ENCODE measurements at places on chromosomes 16 and 17.

GRCh38 chr17:64496348-64496785, 487 bp downstream of the POLG2 start:
- no peak for DNase-seq

DNA sequence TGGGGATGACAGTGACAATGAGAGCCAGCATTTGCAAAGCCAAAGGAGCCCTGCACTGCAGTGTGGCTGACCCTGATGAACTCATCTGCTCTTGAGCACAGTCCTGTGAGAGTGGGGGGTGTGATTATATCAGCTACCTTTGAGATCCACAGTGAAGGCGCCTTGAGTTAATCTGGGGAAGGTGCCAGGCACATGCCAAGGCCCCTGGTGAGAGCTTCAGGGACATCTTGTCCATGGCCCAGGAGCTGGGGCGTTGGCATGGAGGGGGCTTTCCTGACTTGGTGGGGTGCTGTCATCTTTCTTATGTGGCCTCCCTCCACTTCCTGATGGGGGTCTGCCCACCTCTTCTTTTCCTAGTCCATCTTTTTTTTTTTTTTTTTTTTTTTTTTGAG, 86.5 kb downstream of the SNX29 start:
- no peak for DNase-seq

- DNase-seq, result no peak
Measured at GRCh38 chr16:23105309-23105708, 43.9 kb downstream of the USP31 start.

DNA sequence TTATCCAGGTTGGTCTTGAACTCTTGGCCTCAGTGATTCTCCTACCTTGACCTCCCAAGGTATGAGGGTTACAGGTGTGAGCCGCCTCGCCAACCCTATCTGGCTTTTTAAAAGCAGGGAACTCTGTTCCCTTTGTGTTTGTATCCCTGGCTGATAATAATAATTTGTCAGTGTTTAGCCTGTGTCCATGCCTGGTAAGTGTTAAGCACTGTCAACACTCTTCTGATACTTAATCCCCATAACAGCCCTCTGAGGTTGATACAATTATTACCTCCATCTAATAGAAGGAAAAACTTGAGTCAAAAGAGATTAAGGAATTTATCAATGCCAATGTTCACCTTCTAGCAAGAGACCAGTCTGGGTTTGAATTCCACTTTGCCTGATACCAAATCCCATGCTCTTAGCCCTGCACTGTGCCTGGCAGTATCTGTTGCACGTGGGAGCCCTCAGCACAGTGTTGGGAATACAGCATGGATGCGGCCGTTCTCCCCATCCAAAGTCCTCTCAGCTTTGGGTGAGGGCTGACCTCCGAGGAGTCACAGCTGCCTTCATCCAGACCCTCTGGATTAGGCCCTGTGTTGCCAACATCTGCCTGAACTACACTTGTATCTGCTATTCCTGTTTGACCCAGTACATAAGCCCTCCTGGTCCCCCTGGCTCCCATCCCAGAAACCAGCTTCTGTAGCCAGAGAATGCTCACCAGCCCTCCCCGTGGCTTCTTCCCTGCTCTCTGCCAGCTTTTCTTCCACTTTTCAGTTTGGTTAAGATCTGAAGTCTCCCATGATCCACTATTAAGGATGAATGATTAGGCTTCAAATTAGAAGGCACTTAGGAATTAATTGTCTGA, 335.6 kb upstream of the ASIC2 start:
- no peak for DNase-seq

- DNase-seq, result no peak
Measured at GRCh38 chr17:3800362-3801271, at the start of gene ITGAE. Gene ITGAE (minus strand): TSS chr17:3801188. CDS start chr17:3801144, 44 bp downstream.

DNA sequence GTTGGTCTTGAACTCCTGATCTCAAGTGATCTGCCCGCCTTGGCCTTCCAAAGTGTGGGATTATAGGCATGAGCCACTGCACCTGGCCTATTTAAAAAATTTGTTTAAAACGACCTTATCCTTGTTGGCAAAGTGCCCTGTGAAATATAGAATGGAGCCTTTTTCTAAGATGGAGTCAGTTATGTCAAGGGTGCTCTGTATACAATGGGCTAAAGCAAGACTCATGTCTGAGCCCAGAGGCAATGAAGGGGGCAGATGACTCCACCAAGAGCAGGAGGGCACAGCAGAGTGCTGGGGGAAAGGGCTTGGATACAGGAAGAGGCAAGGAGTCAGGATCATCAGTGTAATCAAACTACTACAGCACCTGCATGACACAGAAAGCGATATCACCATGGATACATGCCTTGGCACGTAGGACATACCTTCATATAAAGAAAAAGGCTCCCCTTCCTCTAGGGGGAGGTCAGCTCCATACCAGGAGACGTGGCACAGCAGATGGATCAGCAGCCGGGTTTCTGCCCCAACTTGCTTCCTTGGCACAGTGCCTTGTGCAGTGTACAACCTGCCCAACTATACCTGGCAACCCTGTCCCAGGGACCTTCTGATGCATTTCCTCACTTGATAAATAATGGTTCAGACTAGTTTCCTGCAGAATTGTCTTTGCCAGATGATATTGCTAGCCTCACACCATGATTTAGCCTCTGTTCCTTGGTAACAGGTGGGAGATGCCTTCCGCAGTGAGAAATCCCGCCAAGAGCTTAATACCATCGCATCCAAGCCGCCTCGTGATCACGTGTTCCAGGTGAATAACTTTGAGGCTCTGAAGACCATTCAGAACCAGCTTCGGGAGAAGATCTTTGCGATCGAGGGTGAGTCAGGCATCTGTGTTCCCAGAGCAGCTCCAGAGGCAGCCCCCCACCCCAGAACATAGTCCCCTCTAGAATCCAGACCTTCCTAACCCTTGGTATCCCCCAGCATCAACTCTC, 15.3 kb downstream of the ITGAM start:
- DNase-seq, result no peak

GRCh38 chr17:57485566-57485865, 229.2 kb downstream of the MSI2 start:
- DNase-seq, result no peak

DNA sequence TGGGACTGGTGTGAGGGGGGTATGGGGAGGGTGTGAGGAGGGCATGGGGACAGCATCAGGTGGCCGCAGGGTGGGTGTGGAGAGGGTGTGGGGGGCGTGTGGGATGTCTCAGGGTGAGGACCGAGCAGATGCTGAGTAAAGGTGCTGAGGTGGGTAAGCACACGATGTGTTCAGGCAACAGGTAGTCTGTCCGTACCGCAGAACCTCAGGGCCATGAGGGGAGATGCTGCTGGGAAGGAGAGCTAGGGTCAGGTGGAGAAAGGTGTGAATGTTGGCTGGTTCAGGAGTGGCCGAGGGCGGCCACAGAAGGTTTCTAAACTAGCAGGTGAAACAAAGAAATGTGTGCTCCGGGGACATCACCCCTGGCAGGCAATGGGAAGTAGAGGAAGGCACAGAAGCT, 80.0 kb upstream of the CDH5 start:
- DNase-seq, result no peak

- peak; percentile 29 for DNase-seq
Measured at GRCh38 chr16:88533932-88534637, 36.1 kb upstream of the ZC3H18 start.

DNA sequence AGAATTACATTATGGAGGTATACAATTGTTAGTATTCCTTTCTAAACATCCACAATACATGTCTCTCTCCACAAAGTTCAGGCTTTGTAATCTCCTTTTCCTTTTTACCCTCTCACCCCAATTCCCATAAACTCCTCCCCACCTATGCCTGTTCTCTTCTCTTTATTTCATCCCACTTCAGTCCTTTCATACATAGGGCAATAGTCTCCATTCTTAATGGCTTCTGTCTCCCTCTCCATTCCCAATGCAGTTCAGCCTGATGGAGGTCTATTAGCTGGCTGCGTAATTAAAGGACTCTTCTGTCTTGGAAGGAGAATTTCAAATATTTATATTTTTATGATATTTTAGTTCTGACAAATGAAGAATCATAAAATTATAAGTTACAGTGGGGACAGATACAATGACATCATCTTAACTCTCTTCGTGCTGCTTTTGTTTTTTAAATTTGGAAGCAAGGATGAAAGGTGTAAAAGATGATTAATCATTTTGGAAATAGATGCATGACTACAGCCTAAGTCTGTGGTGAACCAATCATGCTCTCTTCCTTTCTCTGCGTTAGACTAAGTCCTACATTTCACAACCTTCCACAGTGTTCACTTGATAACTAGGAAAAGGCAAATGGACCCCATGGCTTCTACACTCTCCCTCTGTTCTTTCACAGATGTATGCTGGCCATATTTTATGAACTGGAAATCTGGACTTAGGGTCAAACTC, 11.2 kb upstream of the FAM20A start:
- DNase-seq, result no peak

GRCh38 chr16:9463461-9463860, 372.0 kb downstream of the HAPSTR1 start:
- no peak for DNase-seq

DNA sequence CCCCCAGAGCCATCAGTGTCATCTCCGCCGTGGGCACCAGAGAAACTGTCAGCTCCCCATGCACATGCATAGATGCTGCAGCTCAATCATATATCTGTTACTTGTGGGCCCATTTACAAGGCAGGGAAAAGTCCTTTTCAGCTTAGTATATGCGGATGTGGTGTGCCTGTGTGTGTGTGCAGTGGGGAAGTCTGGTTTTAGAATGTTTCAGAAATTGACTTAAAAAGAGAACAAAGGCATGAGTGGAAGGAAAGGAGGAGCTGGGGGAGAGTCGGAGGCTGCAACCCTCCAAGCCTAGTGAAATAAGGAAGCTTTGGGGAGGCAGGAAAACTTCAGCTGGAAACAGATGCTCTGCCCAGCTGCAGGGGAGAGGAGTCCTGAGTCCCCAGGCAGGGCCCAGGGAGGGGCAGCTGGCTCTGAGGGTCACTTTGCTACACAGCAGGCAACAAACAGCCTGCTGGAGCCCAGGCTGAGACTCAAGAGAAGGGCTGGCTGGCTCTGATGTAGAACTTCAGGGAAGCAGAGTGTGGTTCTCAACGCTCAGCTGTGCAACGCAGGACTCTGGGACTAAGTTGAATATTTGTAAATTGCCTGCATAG, 11.1 kb upstream of the CD300LD start:
- DNase-seq, result no peak

DNA sequence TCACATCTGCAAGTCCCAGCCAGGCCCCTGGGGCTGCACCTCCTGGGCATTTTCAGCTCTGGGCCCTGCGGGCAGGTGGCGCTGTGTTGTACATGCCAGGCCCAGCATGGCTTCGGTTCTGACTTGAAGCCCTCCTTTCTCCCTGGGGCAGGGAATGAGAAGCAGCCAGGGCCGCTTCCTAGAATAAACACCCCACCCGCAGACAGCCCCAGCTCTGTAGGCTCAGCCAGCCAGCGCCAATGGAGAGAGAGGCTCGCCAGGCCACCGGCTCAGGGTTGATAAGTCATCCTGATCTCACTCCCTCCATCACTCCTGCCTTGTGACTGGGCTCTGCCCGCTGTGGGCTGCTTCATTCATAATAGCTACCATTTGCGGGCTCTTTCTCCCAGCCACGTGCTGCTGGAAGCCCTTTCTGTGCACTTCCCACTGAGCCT, 6.0 kb upstream of the GLIS2 start:
- DNase-seq, result no peak

- peak; percentile 39 for DNase-seq
Measured at GRCh38 chr17:17840751-17841591, 4.2 kb upstream of the SREBF1 start.

GRCh38 chr16:86662195-86662594, 83.8 kb downstream of the FOXL1 start:
- no peak for DNase-seq

- no peak for DNase-seq
Measured at GRCh38 chr16:68086336-68086841, 1.2 kb downstream of the NFATC3 start.

DNA sequence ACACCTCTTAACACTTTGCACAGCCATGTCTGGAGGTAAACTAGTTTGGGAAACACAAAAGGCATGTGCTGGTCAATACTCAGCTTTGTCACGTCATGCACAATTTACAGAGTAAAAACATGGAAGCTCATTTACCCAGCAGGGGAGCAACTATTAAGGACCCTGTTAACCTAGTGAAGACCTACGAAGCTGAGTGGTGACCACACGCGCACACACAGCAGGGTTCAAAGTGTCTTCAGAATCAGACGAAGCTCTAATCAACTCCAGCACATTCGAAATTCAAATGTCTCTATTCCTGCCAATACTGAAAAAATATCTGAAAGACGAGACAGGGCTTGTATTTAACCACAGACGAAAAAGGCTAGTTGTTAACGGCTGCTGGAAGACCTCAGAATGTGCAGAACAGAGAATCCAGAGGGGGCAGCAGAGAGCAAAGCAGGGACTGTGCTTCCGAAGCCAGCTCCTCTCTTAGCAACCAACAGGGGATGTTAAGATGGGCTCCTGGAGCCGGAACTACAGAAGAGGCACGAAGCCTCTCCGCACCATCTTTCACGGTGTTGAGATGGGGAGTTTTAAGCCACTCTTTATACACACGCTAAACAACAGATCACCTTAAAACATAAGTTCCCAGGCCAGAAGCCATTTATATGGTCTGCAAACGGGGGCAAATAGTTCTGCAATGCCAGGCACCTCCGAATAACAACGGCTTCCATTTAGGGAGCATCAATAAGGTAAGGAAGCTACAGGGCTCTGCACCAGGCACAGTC, 45.7 kb downstream of the CMTM4 start:
- peak; percentile 9 for DNase-seq

DNA sequence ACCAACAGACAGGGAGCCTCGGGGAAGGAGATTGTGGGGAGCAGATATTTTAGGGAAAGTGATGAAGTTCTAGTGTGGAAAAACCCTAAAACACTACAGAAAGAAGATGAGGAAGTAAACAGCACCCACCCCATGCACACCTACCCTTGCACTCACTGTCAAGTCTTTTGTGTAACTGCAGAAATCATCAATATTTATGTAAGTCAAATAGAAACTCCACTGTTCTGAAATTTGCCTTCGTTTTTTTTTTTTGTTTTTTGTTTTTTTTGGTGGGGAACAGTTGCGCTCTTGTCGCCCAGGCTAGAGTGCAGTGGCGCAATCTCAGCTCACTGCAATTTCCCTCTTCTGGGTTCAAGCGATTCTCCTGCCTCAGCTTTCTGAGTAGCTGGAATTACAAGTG, 273.4 kb downstream of the CPPED1 start:
- no peak for DNase-seq

DNA sequence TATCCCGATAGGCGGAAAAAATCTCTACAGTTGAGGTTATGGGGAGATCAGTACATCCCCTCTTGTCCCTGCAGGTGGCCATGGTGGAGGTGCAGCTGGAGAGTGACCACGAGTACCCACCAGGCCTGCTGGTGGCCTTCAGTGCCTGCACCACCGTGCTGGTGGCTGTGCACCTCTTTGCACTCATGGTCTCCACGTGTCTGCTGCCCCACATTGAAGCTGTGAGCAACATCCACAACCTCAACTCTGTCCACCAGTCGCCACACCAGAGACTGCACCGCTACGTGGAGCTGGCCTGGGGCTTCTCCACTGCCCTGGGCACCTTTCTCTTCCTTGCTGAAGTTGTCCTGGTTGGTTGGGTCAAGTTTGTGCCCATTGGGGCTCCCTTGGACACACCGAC, 4.2 kb downstream of the ORAI3 start:
- DNase-seq, result no peak

GRCh38 chr16:15498427-15499175, 64.2 kb downstream of the BMERB1 start:
- DNase-seq, result no peak

GRCh38 chr17:45367216-45367615, 50.4 kb upstream of the MAP3K14 start:
- no peak for DNase-seq
